Hematopoietic multipotent progenitor cell treated with erythropoietin and hydrocortisone succinate and interleukin-3 and kit ligand, for 15 days (in vitro differentiated cells): ENCODE measurements at places on chromosomes 12 and 14.
A peak's percentile ranks its signal among the peaks of the same experiment; 100 is the strongest.

DNA sequence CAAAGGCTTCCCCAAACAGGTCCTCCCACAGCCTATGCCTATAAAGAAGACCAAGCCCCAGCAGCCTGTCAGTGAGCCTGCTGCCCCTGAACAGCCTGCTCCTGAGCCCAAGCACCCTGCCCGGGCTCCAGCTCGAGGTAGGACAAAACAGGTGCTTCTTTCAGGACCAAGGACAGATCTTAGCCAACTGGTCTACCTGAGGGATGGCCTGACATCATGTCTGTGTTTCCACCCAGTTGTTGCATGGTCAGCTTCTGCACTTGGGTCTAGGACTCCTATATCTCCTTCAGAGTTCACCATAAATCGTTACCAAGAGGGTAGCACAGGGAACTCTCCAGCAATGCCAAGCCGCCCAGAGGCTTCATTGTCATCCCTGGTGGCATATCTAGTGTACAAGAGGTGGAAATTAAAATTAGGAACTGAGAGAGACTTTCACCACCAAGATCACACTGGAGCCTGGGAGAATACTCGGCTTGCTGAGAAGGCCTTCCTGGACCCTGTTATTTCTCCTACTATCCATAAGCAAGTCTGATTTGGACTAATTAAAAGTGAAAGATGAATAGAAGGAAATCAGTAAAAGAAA lies 38.2 kb upstream of the OAS1 start:
- DNase-seq = no peak

GRCh38 chr14:100383727-100384158 lies 60.6 kb downstream of the SLC25A47 start:
- DNase-seq = peak; percentile 66

DNA sequence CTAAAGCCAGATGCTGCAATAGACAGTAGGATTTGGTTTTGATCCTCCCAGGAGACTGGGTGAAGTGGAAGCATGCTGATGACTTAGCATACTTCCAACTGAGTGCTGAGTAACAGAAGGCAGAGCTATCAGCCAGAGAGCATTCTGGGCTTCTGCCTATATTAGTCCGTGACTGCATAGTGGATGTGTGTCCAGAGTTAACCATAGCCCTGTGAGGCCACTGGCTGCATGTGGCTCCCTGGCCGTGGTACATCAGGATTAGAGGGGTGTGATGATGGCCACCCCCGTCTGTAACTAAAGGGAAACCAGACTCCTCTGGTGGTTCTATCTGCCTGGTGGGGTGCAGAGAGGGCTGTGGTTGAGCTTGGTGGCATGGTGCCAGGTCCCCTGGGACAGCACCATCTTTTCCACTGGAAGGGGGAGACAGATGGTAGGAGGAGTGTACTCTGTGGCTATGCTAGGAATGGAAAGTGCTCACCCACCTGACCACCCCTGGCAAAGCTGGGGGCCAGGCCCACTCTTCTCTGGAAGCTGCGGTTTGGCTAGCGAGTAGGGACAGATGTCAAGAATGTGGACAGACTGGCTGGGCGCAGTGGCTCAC lies 27.4 kb downstream of the ABCD4 start:
- no peak for DNase-seq

- DNase-seq = no peak
These were observed 32.9 kb downstream of the ASCL1 start for GRCh38 chr12:102990419-102990818.

DNA sequence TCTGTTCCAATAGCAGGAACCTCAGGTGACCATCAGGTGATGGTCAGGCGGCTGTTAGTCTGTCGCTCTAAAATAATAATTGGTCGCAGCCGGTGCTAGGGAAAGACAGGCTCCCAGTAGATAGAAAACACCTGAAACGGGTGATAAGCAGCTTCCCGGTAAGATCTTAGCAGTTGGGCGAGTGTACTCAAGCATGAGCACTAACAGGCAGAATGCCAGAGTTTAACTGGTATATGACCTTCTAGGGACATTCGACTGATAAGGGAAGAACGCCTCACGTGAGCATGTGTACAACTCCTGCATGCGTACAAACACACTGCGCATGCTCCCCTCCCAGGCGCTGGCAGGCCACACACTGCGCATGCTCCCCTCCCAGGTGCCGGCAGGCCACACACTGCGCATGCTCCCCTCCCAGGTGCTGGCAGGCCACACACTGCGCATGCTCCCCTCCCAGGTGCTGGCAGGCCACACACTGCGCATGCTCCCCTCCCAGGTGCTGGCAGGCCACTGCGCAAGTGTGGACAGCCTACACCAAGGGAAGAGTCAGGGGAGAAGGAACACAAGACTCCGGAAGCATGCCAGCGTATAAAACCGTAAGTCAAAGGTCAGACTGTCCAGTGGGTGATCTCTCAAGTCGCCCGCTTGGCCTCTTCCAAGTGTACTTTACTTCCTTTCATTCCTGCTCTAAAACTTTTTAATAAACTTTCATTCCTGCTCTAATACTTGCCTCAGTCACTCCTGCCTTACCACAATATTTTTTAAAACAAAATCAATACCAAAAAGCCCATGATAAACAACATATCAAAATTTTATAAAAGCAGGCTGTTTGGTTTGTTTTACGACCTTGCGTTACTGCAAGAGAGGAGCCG lies 24.5 kb downstream of the GPRC5D start:
- peak; percentile 76 for DNase-seq

- DNase-seq = peak; percentile 56
These were observed 908 bp downstream of the ENTPD5 start for GRCh38 chr14:74018174-74018585.

GRCh38 chr12:102781117-102781516 lies 135.9 kb downstream of the PAH start:
- DNase-seq = no peak

DNA sequence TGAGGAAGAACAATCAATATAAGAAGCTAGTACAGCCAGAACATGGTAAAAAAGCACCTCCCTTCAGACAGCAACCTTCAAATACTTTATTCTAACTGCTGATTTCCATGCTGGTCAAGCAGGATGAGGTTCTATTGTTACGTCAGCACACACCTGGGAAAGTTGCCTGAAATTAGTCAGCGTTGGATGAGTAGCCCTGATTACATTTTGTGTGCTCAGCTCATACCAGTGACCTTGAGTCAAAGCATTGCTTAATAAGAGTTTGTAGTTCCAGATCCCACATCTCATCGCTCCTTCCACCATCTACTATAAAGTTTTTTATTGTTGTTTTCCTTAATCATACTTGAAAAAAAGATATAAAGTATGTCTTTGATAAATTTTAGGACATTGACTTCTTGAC lies 361.5 kb downstream of the EGLN3 start:
- DNase-seq = no peak

DNA sequence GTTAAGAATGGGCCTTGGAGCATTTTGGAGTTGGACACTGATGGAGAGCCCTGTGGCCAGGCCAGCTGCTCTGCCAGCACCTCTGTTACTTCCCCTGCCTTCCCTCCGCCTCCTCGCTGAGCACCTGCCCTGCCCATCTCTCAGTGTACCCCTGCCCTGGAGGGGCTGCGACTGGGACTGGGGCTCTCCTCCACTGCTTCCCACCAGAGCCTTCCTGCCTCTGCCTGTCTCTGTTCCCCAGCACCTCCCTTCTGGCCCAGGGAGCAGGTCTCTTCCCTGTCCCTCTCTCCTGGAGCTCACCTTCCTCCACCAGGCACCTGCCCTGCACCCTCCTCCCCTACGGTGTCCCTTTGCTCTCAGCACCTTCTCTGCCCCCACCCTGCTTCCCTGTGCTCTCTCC lies 62.1 kb downstream of the WDR20 start:
- DNase-seq = no peak

DNA sequence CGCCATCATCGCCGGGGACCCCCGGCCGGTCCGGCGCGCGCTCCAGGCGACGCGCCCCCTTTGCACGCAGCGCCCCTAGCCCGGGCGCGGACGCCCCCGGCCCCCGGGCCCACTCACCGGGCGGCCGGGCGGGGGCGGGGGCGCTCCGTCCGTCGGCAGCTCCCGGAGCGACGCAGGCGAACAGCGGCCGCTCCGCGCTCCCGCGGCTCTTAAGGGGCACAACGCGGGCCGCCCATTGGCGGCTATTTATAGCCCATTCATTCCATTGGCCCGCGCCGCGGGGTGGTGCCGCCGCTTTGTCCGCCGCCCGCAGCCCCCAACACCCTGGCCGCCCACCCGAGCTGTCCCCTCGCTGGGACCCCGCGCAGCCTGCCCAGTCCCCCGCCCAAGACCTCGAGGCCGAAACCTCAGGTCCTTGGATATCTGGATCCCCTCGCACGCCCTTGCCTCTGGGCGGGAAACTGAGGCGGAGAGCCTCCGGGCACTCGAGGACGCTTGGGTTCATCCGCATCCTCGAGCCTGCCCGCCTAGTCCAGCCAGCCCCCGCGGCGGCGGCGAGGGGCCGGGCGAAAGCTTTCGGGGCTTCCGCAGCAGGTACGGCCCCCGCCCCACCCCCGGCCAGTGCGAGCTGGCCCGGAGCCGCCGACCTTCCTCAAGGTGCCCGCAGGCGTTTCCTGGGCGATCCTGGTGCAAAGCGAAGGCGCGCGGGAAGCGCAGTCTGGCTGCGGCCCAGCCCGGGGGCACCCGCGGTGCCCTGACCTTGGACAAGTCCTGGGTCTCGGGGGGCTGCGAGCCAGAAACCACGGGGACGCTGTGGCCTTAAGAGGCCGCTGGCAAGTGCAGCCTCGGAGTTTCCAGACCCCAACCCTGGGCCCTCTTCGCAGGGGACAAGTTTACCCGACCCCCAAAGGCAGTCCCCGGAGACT lies at the start of gene CKB:
Gene CKB (minus strand): TSS at position 182 of the 926 bp plus-strand sequence. CDS start 337 bp downstream, outside the sequence.
- DNase-seq = no peak

DNA sequence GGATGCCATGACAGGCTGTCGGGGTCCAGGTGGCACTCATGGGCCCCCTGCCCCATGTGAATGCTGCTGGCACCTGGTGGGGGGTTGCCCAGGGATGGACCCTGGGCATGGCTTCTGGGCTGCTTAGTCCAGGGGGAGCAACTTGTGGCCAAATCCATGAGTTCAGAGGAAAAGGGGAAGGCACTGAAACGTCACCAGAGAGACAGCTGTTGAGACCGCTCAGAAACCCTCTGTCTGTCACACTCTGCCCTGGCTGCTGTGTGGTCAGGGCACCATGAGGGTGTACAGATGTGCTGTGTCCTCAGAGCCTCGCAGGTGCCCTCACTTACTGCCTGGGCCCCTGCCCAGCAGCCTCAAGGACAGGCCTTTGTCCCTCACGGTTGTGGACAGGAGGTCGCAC lies 9.4 kb downstream of the CLBA1 start:
- DNase-seq = no peak

DNA sequence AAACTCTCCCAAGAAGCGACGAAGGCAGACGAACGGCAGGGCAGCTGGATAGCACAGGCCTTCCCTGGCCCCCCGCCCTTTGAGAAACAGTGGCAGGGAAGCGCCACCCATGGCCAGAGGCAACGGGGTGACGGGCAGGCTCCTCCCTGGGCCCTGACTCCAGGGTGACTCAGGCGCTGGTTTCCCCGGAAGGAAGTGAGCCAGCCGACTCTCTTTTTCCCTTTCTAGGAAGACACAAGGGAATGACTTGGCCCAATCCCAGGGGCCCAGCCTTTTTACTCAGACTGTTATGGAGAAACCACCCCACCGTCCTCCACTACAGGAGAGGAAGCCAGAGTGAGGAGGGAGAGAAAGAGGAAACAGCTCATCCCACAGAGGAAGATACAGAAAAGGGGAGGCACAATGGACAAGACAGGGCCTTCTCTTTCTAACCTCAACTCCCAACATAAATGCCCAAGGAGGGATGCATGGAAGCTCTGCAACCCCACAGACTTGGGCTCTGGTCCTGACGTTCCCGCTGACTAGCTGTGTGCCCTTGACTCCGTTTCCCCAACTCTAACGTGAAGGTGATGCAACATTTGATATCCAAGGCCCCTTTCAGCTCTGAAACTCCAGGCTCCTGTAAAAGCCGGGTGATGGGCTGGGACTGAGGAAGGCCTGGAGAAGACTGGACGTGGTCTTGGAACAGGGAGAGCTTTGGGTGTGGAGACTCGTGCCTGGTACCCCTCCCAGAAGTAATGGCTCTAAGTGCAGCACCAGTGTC lies 27.9 kb downstream of the ACTN1 start:
- DNase-seq = no peak

DNA sequence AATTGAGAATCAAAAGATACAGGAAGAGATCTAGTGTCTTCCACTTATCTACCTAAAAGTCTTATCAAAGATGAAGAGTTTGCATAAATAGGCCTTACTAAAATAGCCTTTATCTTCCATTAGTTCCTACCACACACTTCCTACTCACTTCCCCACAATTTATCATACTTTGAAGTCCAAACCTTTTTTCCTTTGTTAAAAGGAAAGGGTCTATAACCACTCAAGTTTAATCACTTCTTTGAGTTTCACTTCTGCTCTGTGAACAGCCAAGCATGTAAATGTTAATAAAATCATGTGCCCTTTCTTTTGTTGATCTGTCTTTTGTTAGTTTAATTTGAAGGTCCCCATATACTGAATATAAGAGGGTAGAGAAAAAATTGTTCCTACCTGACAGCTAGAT lies 114.5 kb downstream of the PHLDA1 start:
- DNase-seq = no peak

DNA sequence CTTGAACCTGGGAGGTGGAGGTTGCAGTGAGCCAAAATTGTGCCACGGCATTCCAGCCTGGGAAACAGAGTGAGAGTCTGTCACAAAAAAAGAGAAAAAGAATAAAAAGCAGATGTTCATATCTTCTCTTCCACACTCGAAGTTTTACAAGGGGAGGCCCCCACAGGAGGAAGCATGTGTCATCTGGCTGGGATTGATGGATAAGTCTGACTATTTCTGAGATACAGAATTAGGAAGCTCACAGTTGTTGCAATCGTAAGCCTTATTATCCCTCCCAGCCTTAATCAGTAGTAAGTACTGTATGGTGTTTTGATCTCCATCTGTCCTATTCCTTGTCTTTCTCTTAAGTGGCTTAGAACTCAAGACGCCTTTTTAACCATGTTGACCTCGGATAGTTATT lies 31.9 kb upstream of the RASSF8 start:
- DNase-seq = no peak

DNA sequence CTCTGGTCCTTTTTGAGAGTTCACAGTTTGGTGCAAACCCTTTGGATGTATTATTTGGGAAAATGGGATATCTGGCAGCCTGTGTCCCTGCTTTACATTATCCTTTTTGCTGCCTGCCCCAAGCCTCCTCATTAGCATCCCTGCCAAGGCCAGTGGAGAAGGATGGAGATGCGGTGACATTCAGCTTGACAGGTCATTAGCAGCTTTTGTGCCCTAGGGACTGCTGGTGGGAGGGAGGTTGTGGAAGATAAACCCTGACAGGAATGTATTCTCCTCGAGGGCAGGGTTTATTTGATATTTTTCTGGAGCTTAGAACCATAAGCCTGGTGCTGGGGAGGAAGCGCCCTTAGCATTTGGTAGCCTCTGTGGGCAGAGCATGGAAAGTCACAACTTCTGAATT lies 49.3 kb downstream of the PTPN11 start:
- DNase-seq = no peak

DNA sequence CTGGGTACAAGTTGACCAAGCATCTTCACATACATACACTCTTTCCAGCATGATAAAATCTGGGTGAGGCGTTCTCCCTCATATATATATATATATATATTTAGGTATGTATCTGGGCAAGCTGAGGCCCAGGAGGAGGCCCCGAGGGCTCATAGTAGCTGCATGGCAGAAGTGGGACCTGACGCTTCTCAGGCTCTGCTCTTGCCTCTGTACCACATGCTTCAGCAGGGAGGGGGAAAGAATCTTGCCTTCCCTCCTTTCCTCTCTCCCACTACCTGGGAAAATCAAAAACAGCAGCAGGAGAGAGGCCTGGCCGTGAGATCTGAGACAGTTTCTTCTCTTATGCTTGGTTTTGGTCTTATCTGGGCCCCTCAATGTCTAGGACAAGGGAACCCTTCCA lies 9.2 kb downstream of the PPP1R1A start:
- DNase-seq = no peak

- DNase-seq = no peak
These were observed 37.3 kb upstream of the FGF6 start for GRCh38 chr12:4482936-4483335.

GRCh38 chr14:69631509-69631908 lies 20.1 kb downstream of the SUSD6 start:
- no peak for DNase-seq
